ENCODE measurements at places on chromosomes 1 and 21. TPM values are rescaled to one million over a fixed set of nuclear protein-coding genes. Genes with fewer than 3 reads are reported as not detected.

GRCh38 chr21:38208118-38208517, 48.7 kb upstream of the KCNJ15 start:
- peaks cover 14% of the 10 kb centered on the region for H3K27me3 ChIP-seq
- H3K4me1 ChIP-seq: no peaks in the 10 kb centered on the region
- no peak for DNase-seq

DNA sequence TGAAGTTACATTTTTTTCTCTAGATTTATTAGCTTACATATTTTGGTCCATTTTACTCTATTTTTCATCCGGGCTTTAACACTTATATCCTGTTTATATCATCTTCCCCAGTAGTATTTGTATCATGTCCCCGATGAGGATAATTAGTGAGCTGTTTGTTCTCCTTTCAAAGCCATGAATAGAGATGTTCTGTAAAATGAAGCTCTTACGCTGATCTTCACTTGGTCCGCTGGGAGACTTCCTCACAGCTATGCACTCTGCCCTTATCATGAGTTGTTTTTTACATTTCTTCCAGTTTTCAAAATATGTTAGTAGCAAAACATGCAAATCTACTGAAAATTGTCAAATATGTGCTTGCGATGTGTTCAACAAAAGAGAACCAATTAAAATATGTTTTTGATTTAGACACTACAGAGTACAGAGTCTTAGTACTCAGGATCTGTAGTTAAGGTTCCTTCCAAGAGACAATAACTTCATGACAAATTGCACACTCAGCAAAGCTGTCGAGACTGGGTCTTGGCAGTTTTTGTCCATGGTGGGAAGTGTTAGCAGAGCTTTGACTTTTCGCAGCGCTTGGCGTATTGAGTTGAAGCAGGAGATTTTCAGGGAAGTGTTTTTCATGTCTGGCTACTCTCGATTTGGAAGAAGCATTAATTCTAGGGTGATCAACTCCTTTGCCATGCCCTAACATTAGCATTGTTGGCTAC, 292.0 kb upstream of the ADAMTS5 start:
- H3K4me1 ChIP-seq: no peaks in the 10 kb centered on the region
- H3K27me3 ChIP-seq: no peaks in the 10 kb centered on the region
- no peaks in the 10 kb centered on the region for H3K36me3 ChIP-seq
- H3K27ac ChIP-seq: no peak overlapping the region

The CD2 gene
- not detected for total RNA-seq

DNA sequence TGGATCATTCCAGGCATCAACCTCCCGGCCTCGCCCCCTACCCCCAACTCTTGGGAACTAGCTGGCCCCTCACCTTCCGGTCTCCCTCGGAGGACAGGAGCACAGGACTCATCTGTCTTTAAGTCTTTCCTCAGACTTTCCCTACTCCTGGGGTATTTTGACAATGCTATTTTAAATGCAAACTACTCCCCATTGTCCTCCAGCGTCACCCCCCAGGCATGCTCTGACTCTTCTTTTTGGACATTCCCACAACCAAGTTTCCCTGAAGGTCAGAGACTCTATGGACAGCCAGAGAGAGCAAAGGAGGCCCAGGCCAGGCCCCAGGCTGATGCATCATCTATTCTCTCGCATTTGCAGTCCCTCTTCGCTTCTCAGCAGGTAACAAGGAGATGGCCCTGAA, 424.3 kb downstream of the PCP4 start:
- H3K27ac ChIP-seq: no peak overlapping the region
- H3K4me1 ChIP-seq: no peaks in the 10 kb centered on the region
- no peaks in the 10 kb centered on the region for H3K36me3 ChIP-seq
- peaks cover 17% of the 10 kb centered on the region for H3K27me3 ChIP-seq

GRCh38 chr1:160091666-160092223, 6.7 kb downstream of the IGSF8 start:
- H3K36me3 ChIP-seq: peaks cover 5% of the 10 kb centered on the region
- peaks cover under 1% of the 10 kb centered on the region for H3K4me1 ChIP-seq
- H3K4me3 ChIP-seq: no peak overlapping the region
- H3K27ac ChIP-seq: no peak overlapping the region
